ENCODE measurements at places on chromosomes 2 and 18.
A peak's percentile ranks its signal among the peaks of the same experiment; 100 is the strongest.

DNA sequence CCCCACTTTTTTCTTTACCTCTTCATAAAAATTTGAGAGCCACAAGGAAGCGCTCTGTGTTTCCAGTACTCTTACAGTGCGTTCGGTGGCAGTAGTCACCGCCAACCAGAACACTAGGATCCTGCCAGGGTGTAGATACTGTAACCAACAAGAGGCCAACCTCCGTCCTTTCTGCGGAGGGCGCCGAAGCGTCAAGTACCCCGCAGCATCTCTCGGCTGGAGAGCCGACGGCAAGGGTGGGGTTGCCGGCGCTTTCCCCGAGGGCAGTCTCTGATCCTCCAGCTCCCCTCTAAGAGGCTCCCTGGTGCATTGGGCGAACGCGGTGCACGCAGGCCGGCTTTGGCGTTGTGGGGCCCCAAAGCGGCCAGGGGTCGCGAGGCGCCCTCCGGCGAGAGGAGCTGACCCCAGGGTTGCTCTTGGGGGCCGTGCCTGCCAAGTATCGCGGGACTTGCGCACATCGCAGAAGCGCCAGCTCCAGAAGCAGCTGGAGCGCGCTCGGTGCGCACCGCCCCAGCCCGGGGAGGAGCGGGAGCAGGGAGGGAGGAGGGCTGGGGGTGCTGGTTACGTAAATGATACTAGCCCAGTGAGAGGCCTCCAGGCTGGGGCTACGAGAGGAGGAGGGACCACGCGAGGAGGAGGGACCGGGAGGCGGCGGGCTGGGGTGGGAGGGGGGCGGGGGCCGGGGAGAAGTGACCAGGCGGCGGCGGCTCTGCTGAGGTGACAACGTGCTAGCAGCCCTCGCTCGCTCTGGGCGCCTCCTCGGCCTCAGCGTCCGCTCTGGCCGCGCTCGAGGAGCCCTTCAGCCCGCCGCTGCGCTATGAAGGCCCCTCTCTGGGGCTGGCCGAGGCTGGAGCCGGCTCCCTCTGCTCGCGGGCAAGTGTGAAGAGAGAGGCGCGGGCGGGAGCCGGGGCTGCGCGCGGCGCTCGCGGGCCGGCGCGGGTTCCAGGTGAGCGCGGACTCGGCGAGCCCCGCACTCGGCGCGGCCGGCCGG lies at the start of gene GALNT13:
Gene GALNT13 (plus strand): TSS at position 692 of the 991 bp plus-strand sequence.
- peak; percentile 78 for DNase-seq

- DNase-seq = no peak
Measured at GRCh38 chr2:23526114-23526513, 141.1 kb downstream of the KLHL29 start.

- peak; percentile 92 for DNase-seq
Measured at GRCh38 chr2:231786177-231786916, at the start of gene COPS7B. COPS7B (plus strand) TSS chr2:231786445; CDS start chr2:231788571, 2,126 bp downstream.

DNA sequence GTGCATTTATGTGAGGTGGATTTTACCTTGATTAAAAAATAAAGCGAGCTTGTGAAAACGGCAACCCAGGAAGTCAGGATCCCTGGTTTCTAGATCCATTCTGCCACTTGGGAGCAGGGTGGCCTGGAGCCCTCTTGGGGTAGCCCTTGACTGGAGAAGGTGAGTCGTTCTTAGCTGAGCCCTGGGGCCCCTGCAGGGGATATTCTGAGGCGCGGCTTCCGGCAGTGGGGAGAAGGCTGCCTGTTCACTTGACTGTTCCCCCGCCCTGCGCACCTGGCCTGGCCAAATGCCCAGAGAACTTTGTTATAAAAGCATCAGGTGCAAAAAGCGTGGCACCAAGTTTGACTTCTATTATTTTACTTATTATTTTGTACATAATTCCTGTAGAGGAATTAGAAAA lies 221.9 kb downstream of the DYSF start:
- DNase-seq = no peak

DNA sequence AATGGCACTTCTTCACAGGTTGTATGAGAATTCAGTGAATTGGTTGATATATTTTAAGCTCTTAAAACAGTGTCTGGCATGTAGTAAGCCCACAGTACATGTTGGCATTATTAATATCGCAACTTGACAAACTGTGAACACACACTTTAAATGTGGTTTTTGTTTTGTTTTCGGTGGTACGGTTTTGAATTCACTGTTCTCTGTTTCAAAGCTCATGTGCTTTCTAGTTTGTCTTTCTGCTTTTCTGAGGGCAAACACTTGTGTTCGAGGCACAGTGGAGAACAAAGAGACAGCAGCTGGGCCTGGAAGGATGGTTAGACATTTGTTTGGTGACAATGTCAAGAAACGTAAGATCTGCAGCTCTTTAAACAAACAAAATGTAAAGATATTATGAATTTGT lies 276.5 kb upstream of the MC4R start:
- DNase-seq = no peak

GRCh38 chr18:26536664-26537063 lies 11.7 kb downstream of the KCTD1 start:
- no peak for DNase-seq

- DNase-seq = no peak
Measured at GRCh38 chr2:45276914-45277313, 267.7 kb upstream of the SIX2 start.

GRCh38 chr2:15779381-15780041 lies 160.8 kb upstream of the MYCN start:
- no peak for DNase-seq

- DNase-seq = no peak
Measured at GRCh38 chr18:45663403-45664045, 48.2 kb downstream of the SLC14A2 start.

GRCh38 chr18:71729611-71730010 lies 814.5 kb downstream of the CBLN2 start:
- DNase-seq = no peak

DNA sequence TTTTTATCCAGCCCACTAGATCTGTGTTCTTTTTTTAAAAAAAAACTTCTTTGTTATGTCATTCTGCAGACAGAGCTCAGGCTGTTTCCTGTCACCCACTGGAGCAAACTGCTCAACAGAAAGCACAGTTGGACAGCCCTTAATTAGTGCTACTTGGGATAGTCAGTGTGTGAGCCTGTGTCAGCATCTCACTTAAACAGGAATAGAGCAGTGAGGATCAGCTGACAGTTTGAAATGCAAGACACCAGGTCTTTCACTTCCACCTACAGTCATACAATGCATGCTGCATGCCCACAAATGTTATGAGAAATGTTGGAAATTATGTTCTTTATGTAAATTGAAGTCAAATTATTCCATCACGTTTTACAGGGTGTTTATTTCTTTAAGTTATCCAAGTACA lies 174.9 kb downstream of the NR4A2 start:
- DNase-seq = no peak

- no peak for DNase-seq
Measured at GRCh38 chr18:57677262-57678211, 55.9 kb upstream of the NARS1 start.

- DNase-seq = no peak
Measured at GRCh38 chr18:13532406-13533075, 193.8 kb downstream of the FAM210A start.

GRCh38 chr2:71721362-71721665 lies 268.0 kb downstream of the DYSF start:
- no peak for DNase-seq

GRCh38 chr2:67215214-67216055 lies 181.7 kb upstream of the ETAA1 start:
- DNase-seq = peak; percentile 81

DNA sequence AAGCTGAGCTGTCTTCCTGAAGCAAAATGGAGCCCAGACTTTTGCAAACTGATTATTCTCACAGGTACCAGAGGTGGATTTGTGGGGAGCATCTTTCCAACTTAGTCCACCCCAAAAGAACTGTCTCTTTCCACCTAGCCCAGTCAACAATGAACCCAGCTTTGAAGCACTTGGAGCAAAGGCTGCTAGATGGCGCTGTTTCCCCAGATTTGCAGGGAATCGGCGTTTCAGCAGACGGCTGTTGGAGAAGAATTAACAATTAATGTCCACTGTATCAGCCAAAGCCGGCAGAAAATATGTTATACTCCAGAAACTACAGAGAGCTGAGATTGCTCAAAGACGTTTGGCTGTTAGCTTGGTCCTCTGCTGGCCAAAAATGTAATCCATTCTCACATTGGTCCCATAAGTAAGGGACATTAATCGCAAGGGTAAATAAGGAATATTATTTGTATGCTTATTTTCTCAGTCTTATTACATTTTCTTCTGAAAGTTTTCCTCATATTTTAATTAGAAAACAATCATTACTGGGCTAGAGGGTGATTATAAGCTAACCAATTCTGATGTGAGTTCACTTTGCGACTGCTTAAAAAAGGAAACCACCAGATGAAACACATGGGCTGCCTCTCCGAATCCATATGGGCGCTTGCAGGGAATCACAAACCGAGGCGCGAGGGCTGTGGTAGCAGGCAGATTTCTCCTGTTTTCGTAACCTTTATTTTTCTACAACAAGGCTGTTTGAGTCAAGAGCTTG lies 423.8 kb upstream of the MEX3C start:
- DNase-seq = peak; percentile 81

DNA sequence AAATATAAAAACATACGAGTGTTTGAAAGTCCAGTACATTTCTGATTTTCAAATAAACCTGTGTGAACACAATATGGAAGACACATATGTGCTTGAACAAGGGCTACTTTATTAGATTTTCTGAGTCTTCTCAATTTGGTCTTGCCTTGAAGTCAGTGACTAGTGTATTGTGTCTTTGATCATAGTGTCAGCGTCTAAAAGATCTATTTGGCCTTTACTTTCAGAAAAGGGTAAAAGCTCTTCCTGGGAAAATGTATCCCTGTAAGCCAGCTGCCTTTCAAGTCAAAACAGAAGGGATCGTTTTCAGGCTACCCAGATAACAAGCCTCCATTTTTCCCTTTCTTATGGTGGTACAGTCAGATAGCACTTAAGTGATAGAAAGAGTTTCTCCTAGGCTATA lies 471.9 kb downstream of the CMPK2 start:
- DNase-seq = no peak

DNA sequence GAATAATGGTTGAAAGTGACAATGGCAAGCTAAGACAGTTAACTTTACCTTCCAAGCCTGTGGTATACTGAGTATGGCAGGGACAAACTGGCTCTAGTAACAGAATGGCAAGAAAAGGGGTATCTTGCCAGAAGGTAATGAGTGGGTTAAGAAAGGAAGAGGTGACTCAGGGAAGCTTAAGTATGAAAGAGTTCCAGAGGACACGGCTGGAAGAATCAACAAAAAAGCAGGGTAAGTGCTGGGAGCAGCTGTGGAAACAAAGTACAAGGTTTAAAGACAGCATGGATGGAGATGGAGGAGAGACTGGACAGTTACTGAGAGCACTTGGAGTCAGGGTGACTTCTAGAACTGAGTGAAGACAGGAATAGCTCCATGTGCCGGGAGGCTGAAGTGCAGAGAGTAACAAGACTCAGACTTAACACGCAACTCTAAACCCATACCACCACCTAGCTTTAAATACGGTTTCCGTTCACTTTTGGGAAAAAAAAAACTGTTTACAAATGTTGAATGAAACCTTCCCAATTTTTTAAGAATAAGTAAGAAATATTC lies 69.0 kb downstream of the REV1 start:
- no peak for DNase-seq

- DNase-seq = no peak
Measured at GRCh38 chr18:75828379-75828778, 400.9 kb upstream of the SMIM21 start.

- DNase-seq = no peak
Measured at GRCh38 chr2:54570925-54571694, 115.0 kb downstream of the SPTBN1 start.

GRCh38 chr2:179536185-179536584 lies 271.6 kb upstream of the SESTD1 start:
- no peak for DNase-seq

- DNase-seq = no peak
Measured at GRCh38 chr18:3605486-3605952, 155.5 kb downstream of the TGIF1 start.

DNA sequence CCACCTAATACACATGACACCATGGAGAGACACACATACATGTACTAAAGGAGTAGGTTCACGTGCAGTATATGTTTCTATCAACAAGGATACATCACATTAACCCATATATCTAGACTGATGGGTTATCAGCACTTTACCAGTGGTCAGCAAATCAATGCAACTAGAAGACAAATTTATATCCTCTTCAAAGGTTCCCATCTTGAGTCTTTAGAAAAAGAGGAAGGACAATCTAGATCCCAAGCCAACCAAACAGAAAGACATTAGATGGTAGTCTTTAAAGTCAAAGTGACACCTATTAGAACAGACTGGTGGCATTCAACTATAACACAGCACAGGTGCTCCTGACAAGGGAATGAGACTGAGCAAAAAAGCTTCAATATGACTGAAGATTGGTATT lies 13.8 kb upstream of the SERTAD2 start:
- no peak for DNase-seq

DNA sequence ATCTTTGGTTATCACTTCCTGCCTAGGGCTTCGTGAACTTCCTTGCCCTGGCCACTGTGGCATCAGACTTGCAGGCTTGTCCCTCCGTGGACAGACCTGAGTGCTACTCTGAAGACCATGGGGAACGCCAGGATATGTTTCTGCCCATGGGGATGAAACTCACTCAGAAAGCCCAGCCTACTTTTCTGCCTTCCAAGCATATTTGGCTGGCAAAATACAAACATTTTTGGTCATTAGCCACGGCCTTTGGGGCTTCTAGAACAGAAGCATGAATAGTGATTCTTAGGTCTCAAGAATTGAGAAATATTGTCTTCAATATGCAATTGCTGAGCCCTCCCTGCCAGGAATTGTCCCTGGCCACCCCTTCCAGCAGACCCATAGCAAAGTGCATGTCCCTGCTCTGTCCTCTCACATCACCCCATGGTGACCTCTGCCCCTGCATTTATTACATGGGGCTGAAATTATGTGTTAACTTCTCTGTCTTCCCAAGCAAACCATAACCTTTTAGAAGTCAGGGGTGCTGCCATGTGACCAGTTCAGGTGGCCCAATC lies 152.4 kb downstream of the OSR1 start:
- no peak for DNase-seq
